Activated CD4-positive, alpha-beta T cell treated with anti-CD3 and anti-CD28 coated beads, Interleukin-2, amount 50 U/mL, for 24 hours (primary cell): ENCODE measurements at places on chromosomes 3 and 15.

DNA sequence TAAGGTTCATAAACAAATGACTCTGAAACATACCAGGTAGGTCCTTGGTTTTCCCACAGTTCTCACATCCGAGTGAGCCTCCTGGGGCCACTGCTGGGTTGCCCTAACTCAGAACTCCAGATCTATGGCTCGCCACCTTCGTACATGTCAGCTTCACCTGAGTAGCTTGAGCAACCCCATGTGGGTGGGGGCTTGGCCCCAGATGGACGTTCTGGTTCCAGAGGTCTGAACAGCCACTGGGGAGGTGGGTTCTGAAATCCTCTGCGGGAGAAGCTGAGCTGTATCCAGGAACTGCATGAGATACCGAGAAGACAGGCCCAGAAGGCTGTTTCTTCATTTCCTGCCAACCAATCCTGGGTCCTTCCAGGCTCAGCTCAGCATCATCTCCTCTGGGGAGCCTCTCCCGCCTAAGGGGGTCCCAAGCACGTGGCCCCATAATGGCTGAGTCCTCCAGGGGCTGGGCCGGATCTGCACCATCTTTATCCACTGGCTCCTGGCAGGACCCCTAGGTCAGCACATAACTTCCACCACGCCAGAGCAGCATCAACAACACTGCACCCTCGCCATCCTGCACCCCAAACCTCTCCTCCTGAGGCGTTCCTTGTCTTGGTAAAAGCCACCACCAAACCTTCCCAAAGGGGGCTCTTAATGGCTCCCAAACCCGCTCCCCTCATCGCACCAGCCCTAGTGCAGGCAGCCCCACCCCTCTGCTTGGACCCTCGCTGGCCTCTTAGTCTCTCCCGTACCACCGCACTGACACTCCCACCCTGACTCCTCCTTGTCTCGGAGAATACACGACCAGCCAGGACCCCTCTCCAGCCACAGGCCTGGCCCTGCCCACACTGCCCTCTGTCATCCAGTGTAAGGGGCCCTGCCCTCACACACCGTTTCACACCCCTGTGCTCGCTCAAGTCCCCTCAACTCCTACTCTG is 39.8 kb downstream of the PCSK6 start:
- DNase-seq, result no peak

GRCh38 chr15:63234451-63234870 is 42.9 kb upstream of the APH1B start:
- no peak for DNase-seq

DNA sequence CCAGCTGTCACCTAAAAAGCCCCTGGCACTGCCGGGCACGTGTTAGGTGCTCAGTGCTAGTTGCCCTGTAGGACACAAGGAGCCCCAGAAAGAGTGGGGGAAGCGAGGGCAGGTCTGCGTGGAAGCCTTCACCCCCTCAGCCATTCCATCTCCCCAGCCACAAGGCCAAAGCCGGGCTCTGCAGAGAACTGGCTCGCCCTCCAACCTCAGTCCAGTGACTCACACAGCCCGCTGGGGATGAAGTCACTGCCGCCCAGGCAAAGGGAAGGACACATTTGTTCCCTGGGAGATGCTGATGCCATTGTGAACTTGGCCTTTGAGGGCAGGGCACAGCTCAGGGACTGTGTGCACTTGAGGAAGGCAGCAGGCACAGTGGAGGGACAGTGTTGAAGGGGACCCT is 48.1 kb downstream of the IQSEC1 start:
- no peak for DNase-seq

- DNase-seq, result no peak
Measured at GRCh38 chr3:100776746-100777145, 67.5 kb downstream of the TFG start.

DNA sequence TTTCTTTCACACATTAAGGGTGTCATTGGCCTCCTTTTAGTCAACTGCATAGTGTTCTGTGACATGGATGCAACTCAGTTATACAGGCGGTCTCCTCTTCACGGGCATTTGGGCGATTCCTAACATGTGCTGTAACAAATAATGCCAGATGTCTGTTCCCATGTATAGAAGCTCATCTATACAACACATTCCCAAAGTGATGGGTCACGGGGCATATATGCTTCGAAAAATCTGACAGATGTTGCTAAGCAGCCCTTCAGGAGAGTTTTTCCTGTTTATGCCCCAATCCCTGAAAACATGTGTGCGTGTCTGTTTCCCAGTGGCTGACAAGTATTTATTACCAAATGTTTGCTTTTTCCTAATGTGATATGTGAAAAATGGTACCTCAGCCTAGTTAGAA is 25.8 kb downstream of the LRRK1 start:
- DNase-seq, result no peak

- DNase-seq, result no peak
Measured at GRCh38 chr3:114216186-114216970, 21.0 kb downstream of the ZNF80 start.

- DNase-seq, result no peak
Measured at GRCh38 chr3:187456250-187456649, 88.1 kb downstream of the RTP4 start.

DNA sequence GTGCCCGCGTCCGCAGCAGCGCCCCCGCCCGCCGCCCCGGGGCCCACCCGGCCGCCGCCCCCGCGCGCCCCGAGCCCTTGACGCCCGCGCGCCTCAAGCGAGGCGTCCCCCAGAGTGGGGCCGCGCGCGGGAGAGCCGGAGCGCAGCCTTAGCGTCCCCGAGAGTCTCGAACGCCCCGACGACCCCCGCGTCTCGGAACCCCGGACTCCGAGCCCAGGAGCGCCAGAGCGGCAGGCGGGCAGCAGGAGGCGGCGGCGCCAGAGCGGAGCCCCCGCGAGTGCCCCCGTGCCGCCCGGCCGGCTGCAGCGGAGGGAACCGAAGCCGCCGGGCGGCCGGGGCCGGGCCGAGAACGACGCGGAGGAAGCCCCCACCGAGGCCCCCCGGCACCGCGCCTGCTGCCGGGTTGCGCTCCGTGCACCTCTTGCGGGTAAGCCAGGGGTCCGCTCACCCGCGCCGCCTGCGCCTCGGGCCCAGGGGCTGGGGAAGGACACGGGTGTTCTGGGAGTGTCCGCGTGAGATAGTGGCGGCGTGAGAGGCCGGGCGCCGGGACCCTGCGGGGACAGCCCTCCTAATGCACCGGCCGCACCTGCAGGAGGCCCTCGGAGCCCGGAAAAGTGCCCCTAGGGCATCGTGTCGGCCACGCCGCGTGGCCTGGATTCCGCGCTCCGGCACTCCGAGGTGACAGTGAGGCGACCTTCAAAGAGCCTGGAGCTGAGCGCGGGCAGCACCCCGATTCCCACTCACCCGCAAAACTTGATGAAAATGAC is 52.0 kb upstream of the ULK4 start:
- DNase-seq, result no peak

GRCh38 chr15:55003965-55004873 is 192.5 kb downstream of the RSL24D1 start:
- DNase-seq, result no peak

GRCh38 chr3:130679218-130679617 is 67.4 kb downstream of the PIK3R4 start:
- no peak for DNase-seq

DNA sequence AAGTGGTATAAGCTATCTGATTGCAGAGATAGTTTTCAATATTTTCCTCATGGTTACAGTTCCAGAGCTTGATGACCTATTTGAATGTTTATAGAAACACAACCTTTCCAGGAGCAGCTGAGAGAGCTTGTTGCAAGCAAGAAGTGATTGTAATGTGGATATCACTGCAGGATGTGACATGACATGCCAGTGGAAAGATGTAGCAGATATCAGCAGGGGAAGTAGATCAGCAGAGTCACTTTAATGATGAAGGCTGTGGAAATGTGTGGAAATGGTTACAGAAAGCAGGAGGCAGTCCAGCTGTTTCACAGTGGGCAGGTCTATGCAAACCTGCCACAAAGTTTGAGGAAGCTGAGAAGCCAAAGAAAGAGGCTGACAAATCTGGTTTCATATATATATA is 21.0 kb downstream of the TMEM158 start:
- no peak for DNase-seq

DNA sequence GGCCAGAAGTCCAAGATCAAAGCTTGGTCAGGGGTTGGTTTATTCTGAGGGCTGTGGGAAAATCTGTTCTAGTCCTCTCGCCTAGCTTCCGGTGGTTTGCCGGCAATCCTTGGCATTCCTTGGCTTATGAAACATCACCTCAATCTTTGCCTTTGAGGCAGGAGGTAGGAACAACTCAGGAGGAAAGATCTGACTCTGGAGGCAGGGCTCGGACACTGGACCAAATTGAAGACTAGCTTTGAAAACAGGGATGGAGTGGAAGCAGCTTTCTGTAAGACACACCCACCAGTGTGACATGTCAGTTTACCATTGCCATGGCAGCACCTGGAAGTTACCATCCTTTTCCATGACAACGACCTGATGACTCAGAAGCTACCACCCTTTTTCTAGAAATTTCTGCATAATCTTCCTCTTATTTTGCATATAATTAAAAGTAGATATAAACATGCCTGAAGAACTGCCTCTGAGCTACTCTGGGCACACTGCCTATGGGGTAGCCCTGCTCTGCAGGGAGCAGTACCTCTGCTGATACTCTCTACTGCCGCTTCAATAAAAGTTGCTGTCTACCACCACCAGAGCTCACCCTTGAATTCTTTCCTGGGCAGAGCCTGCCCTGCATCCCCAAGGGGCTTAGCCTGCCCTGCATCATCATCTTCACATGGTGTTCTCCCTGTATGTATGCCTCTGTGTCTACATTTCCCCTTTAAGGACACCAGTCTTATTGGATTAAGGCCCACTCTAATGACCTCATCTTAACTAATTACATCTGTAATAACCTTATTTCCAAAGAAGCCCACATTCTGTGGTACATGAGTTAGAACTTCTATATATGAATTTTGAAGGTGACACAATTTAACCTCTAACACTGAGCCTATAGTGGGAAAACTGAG is 38.3 kb upstream of the TM4SF4 start:
- DNase-seq, result no peak

DNA sequence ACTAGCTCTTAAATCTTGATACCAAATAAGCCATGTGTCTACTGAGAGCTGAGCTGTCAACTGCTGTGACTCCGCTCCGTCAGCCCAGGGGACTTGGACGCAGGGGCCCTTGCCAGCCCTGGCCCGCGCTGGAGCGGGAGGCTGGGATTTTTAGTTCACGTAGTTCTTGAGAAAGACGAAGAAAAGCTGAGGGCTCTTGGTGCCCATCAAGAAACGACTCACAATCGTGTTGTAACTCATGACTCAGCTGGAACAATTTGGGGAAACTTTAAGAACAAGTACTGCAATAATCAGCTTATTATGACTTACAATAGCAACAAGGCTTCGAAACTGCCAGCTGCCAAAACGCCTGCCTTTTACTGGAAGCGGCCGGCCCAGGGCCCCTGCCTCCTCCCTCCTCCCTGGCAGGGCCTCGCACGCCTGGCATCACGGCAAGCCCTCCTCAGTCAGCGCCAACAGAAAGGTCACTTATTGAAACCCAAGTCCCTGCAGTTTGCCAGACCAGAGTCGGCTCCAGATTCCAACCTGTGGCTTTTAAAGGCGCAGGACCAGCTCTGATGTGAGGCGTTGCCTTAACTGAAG is 60.3 kb downstream of the RGMA start:
- no peak for DNase-seq

DNA sequence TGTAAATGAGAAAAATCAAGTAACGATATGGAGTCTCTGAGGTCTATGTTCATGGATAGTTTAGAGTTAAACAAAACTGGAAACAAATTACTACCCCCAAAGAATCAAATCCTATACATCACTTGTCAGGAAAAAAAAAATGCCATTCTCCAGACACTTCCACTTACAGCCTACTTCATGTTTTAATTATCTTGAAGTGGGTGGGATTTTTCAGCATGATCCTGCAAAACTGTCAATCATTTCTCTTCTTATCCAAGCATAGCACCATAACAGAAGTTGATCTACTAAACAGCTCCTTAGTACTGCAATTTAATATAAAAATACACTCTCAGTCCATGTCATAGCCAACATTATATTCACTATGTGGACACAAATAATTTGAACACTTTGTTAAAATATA is 833.9 kb downstream of the TUSC7 start:
- DNase-seq, result no peak

DNA sequence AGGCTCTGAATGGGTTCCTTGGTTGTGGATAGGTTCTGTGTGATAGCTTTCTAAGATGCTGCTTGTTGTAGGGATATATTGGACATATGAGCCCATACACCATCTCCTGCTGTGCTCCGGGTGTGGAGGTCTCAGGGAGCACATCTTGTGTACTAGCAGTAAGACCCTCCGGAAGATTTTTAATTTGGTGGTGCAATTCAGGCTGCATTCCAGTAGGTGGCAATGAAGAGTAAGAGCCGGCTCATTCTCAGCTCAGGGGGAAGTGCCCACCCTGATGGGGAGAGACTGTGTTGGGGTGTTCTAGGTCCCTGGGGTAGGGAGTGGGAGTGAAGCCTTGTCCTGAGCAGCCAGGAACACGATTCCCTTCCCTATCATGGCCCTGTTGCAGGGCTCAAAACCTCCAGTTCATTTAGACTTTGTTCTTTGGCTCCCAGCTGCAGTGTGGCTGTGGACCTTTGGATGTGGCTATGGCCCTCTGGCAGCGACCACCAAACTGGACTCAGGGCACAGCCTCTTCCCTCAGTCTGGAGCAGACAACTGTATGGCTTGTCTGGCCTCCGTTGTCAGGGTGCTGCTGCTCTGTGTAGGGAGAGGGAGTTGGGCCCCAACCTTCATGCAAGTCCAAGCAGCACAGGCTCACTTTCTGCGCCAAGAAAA is 104.7 kb downstream of the UNC13C start:
- DNase-seq, result no peak

DNA sequence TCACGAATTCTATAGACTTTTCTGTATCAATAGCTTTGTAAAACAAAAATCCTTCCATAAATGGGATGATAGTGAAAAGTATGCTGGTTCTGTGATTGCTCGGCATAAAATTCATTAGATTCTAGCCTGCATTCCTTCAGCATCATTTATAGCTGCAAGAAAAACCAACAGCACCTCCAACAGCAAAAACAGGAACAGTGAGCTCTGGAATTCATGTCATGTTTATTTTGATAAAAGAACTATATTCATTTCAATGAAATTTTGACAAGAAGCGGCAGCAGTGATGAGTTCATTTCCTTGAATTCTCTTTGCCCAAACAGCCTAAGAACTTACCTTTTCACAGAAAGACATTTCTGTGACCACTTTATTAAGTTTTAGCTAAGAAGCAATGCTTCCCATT is 515.2 kb upstream of the CCDC54 start:
- DNase-seq, result no peak

DNA sequence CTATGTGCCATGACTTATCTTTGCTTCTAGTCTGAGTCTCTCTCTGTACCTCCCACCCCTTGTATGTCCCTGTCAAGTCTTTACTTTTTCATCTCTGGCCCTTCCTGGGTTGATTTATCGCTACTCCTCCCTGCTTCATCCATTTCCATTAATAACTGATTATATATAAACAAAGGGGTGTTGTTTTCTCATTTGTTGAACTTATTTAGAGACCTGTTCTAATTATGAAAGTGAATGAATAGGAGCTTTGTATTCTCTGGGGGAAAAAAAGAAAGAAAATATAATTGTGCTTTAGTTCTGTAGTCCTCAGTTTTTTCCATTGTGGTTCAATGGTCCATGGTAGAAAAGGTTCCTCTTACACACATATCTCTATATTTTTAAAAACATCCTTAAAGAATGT is 328.9 kb upstream of the PPP2R3A start:
- DNase-seq, result no peak
